ENCODE measurements at places on chromosomes 7 and 10. TPM values are rescaled to one million over a fixed set of nuclear protein-coding genes. Genes with fewer than 3 reads are reported as not detected.

- peak; percentile 72 for DNase-seq
These were observed 82.4 kb downstream of the ADCYAP1R1 start for GRCh38 chr7:31134246-31135188.

GRCh38 chr10:93438613-93439253 is 43.4 kb downstream of the MYOF start:
- DNase-seq = no peak

DNA sequence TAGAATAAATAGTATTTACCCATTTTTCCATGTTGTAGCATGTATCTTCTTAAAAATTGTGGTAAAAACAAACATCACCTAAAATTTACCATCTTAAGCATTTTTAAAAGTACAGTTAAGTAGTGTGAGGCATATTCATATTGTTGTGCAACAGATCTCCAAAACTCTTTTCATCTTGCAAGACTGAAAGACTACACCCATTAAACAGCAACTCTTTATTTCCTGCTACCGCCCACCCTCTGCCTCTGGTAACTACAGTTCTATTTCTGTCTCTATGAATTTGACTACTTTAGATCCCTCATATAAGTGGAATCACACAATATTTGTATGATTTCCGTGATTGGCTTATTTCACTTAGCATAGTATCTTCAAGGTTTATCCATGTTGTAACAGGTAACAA is 40.0 kb upstream of the AGBL3 start:
- no peak for DNase-seq

DNA sequence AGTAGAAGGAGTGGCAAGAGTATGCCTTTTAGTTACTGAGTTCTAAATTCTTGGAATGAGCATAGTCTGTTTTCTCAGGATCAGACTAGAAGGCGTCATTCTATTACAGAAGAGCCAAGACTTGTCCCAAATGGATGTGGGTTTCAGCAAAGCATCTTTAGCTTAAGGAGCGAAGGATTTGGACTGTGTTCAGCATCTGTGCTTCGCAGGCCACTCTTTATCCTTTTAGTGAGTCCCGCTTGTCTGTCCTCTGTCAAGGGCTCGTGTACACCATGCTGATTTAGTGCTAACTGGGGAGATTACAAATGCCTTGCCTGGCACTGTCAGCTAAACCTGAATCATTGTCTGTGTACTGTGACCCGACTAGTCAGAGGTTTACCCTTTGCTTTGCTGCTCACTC is 465.7 kb downstream of the AUTS2 start:
- DNase-seq = no peak

GRCh38 chr10:99621454-99622251 is 1.4 kb upstream of the SLC25A28 start:
- DNase-seq = no peak

GRCh38 chr10:102682981-102683380 is 31.2 kb downstream of the ARL3 start:
- DNase-seq = no peak

DNA sequence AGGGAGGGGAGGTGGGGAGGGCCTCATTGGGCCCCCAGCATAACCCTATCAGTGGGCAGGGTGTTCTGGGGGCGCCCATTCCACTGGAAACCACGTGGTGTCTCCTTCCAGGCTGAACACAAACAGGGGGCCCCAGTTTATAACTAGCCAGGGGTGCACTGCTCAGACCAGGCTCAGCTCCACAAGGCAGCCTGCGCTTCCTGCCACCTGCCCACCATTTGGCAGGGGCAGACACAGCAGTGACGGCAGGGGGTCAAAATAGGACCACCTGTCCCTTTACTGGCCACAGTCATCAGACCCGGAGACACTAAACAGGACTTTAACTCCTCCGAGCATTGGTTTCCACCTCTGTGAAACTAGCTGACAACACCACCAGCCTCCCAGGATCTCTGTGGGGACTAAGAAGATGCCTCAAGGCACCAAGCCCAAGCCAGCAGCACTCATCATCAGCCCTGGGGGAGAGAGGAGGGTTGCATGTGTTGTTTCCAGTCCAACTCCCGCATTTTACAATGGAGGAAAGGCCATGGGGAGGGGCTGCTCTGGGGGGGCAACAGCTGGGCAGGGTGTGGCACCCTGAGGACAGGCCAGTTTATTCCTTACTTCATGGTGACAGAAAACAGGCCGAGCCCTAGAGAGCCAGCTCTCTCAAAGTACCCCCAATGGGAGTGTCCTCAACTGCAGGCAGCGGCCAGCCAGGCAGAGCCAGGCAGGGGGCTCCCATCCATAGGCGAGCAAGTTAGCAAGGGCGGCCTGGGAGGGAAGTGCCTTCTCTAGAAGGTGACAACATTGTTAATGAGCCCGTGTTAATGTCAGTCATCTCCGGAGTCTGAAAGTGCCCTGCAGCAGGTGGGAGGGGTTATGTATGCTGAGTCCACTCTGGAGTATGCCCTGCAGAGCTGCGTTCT is 127.6 kb downstream of the TNS3 start:
- DNase-seq = no peak

GRCh38 chr7:76053461-76053860 is 5.6 kb downstream of the MDH2 start:
- no peak for DNase-seq

DNA sequence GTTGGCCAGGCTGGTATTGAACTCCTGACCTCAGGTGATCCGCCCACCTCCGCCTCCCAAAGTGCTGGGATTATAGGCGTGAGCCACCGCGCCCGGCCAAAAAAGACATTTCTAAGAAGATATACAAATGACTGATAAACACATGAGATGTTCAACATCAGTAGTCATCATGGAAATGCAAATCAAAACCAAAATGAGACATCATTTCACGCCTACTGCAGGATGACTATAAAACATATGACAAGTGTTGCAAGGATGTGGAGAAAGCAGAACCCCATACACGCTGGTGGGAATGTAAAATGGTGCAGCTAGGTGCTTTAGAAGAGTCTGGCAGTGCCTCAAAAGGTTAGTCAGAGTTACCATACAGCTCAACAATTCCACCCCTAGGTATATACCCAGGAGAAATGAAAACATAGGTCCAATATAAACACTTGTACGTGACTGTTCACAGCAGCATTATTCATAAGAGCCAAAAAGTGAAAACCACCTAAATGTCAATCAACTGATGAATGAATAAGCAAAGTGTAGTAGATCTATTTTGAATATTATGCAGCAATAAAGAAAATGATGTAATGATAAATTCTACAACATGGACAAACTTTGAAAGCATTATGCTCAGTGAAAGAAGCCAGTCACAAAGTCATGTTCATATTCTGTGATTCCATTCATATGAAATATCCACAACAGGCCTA is 24.5 kb downstream of the TMEM209 start:
- DNase-seq = no peak

DNA sequence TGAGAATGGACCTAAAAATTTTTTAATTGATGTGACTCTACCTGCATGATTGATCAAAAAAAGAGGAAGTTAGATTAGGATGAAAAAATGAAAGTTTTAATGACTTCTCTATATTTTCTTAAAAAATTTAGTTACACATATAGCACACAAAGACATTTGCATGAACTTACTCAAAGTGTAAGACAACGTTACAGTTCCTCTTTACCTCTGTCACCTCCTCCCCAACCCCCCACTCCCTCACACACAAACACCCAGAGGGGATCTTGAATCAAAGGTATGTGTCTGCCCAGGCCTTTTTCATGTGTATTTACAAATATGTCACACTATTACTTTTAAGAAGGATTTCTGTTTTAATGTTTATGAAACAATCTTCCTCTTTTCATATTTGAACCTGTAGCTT is 20.6 kb upstream of the CDCA7L start:
- DNase-seq = no peak

GRCh38 chr7:30990673-30991170 is 27.0 kb downstream of the GHRHR start:
- no peak for DNase-seq

DNA sequence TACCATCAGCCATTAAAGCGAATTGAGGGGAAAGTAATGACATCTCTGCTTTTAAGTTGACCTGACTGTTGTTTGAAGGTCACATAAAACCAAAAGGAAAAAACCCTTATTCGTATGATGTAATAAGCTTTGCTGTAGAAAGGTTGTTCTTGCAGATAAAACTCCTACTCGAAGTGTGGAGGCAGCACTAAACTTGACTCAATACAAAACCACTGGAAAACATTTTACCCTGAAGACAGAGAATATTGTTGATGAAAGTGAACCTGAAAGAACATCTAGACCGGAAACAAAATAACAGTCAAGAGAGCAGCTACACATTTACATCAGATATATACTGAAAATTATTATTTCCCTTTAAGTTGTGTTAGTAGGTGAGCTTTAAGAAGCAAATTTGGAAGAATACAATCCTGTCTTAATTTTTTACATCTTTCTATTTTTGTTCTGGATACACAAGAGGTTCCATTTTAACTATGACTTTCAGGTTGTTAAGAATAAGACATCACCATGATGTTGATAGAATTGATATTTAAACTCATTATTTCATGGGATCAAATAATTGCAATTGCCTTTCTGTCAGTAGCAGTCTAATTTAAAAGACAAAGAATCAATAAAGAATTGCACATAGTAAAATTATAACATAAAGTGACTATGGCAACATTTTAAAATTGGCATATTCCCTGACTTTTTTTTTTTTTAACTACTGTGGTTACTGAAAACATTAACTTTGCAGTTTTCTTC is 6.4 kb downstream of the ETV1 start:
- no peak for DNase-seq

GRCh38 chr10:71064413-71065118 is 147.8 kb upstream of the UNC5B start:
- DNase-seq = no peak

- no peak for DNase-seq
These were observed 261.1 kb downstream of the AUTS2 start for GRCh38 chr7:69859342-69859741.

DNA sequence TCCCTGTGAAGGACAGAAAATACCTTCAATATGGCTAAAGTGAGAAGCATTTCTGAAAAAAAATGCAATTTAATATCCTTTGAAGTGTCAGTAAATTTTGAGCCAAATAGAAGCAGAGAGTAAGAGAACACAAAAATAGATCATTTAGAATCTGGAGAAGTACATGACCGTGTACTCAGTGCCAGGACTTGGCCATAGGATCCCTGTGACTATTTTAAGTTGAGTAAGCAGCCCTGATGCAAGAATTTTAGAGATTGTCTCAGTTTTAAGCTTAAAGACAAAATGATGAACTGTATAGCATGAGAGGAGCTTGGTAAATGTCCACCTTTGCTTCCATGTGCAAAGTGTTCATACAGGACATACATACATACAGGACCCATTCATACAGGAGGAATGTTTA is 2.5 kb downstream of the PTER start:
- DNase-seq = no peak

DNA sequence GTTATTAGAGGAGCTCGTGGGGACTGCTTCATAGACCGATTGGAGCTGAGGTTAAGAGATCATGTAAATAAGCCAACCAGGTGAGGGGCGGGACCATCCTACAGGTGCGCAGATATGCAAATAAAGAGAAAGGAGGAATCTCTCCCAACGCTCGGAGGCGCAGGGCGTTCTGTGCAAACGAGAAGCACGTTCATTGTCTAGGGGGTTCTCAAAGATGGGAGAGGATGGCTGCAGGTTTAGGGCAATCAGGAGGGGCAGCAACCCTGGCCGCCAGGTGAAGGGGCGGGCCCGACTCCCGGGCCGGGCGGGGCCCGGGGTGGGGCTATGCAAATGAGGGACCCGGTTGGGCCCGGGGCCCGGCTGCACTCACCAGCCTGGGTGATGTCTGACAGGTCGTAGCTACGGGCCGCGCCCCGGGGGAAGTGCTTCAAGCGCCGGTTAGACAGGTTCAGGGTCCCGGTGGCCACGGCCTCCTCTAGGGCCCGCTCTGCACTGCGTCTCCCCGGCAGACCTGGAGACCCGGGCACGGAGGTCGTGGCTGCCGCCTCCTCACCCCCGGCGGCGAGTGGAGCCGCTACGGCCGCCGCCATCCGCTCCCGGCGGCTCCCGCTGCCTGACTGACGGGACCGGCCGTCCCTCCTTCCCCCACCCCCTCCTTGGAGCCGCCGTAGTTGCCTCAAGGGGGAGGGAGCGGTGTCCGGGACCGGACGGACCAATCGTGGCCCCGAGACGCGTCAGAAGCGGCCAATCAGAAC is at the start of gene LRCH4:
LRCH4 (minus strand) TSS at position 619 of the 755 bp plus-strand sequence; CDS start at position 590, 29 bp downstream.
- DNase-seq = peak; percentile 68

DNA sequence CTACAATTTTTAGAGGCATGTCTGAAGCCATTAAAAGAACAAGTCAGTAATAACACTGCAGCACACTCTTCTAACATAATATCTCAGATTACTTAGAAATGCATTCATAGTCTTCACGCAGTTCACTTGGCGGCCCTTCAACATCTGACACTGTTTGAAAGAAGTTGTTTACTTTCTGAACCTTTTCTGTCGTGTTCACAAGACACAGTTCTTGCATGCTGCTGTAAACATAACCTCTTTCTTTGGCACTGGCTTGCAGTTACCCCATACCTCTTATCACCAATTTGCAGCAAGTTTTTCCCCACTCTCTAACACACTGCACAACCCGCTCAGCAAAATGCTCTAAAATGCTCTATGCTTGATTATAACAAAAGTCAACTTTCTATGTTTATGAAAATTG is 12.0 kb downstream of the PIP4K2A start:
- DNase-seq = no peak

DNA sequence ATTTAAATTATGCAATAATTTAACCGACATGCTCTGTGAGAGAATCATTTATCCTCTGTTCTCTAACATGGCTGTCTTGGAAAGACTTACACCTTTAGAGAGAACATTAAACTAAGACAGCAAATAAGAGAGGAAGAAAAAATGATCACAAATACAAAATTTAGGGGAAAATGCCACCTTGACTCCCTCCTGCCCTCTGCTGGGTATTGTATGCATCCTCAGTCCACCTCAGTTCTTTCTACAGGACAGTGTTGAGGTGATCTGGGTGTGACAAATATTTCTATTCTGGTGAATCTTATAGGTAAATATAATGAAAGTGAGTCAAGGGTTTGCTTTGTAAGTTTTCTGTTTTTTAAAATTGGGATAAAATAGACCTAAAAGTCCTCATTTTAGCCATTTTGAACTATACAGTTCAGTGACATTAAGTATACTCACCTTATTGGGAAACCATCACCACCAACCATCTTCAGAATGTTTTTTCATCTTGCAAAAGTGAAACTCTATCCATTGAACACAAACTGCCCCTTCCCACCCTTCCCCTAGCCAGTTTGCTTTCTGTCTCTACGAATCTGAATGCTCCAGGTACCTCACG is 61.5 kb upstream of the ELMO1 start:
- no peak for DNase-seq

DNA sequence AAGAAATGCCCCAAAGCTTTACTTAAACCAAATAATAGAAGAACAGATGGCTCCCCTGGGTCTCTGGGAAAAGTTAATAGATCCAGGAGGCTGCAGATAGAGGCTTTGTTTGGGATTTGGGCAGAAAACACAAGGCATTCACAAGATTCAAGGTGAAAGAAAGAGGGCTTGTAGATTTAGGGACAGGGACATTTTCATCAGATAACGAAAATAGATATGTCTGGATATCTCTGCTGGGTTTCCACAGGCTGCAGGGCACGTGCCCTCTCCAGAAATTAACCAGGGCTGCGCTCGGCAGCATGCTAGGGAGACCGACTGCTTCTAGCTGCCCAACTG is 14.9 kb downstream of the CARD11 start:
- DNase-seq = no peak

DYNC1I1 gene
- 30.7 TPM for total RNA-seq

C10orf67 gene
- 0.51 TPM for total RNA-seq

TMEM72 gene
- not detected for total RNA-seq

ANXA8L1 gene
- 0.68 TPM for total RNA-seq

TFEC gene
- 1.6 TPM for total RNA-seq

NPY gene
- not detected for total RNA-seq

GLCCI1 gene
- total RNA-seq = 5.7 TPM

FAM25A gene
- total RNA-seq = not detected

NPY4R gene
- not detected for total RNA-seq

FKBP9 gene
- total RNA-seq = 124 TPM

MLLT10 gene
- 18.3 TPM for total RNA-seq

EN2 gene
- total RNA-seq = 0.11 TPM
